Heart left ventricle (tissue), 16 donors: ENCODE measurements at places on chromosomes 12 and 14. TPM values are rescaled to one million over a fixed set of nuclear protein-coding genes. Genes with fewer than 3 reads are reported as not detected.

DNA sequence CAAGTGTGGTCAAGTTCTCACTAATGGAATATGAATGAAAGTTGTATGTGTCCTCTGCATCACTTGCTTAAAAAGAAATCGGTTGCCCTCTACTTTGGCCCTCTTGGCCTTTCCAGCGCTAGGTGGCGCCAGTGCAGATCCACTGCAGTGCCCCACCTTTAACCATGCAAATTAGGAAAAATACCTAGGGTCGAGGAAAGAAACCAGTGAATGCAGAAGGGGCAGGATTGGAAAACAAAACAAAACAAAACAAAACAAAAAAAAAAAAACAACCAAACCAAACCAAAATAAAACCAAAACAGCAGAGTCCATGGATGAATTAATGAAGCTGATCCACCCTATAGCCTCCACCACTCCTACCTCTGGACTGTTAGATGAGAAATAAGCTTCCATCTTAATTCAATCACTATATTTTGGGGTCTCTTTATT is 12.9 kb upstream of the NEMF start:
- H3K4me3 ChIP-seq = no peak overlapping the region
- H3K4me1 ChIP-seq = peaks cover 57% of the 10 kb centered on the region
- H3K27me3 ChIP-seq = no peaks in the 10 kb centered on the region
- peak; percentile 86 for DNase-seq
- no peak overlapping the region for H3K27ac ChIP-seq

GRCh38 chr12:87794854-87795253 is 234.3 kb downstream of the C12orf50 start:
- no peaks in the 10 kb centered on the region for H3K36me3 ChIP-seq
- no peaks in the 10 kb centered on the region for H3K27me3 ChIP-seq
- H3K4me3 ChIP-seq = no peak overlapping the region
- H3K27ac ChIP-seq = no peak overlapping the region

DNA sequence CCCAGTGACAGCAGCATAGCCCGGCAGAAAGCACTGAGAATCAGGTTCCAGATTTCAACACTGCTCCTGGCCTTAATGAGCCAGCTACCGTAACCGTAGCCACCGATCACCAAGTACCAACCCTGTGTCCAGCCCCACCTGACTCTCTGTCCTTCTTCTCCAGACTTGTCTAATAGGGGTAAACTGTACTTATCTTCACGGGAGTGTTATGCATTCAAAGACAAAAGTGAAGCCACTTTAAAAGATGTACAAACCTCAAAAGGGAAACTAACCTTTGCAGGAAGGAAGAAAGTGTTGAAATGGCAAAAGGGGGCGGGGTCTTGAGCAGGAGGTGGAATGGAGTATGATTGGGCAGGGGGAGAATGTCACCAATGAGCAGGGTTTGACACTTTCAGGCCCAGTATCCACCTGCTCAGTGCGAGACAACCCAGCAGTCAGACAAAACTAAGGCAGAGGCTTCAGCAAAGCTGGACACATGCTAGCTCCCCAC is 226.1 kb downstream of the CHST11 start:
- peak overlapping the region; percentile 18 for H3K27ac ChIP-seq
- no peak overlapping the region for H3K4me3 ChIP-seq
- H3K4me1 ChIP-seq = no peaks in the 10 kb centered on the region
- no peaks in the 10 kb centered on the region for H3K27me3 ChIP-seq

DNA sequence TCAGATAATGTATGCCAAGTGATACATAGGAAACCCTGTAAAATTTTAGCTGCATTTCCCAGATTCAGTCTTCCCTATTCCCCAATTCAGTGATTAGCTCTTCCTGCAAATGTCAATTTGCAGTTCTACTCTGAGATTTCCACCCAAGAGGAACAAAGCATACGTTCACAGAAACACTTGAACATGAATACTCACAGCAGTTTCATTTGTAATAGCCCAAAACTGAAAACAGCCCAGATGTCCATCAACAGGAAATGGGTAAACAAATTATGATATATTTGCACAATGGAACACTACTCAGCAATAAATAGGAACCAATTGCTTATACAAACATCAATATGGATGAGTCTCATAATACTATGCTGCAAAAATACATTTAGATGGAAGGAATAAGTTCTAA is 194.2 kb downstream of the GXYLT1 start:
- DNase-seq = no peak
- no peaks in the 10 kb centered on the region for H3K27me3 ChIP-seq
- H3K36me3 ChIP-seq = no peaks in the 10 kb centered on the region

DNA sequence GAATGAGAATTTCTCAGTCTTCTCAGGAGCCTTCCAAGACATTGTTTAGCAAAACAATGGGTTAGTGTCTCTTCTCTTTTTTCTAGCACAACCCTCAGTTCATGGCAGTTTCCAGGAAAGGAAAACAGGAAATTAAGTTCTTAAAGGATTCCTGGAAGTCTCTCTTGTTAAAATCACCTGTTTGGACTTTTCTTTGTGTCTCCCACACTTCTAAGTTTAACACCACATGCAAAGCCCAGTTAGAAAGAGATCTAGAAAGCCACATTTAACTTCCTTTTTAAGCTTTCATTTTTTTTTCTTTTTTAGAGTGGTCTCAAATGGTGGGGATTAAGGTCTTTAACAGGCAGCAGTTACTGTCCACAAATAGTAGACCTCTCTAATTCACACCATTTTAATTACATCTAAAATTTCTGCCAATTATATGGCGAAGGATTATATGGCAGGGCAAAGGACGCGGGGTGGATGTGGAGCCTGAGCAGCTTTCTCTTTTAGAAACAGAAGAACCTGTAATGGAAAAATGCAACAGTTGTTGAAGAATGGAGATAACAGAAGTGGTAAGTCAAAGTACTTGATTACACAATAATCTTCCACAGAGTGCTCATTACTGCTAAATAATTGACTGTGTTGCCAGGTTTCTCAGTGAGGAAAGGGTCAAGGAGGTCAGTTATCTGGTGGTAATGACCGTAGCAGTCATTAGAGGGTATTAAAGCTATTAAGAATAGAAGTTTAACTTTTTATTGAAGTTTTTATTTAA is 298.6 kb downstream of the AKAP6 start:
- H3K27me3 ChIP-seq = no peaks in the 10 kb centered on the region
- no peak overlapping the region for H3K4me3 ChIP-seq
- no peaks in the 10 kb centered on the region for H3K36me3 ChIP-seq
- no peak for DNase-seq
- H3K27ac ChIP-seq = peak overlapping the region; percentile 19

DNA sequence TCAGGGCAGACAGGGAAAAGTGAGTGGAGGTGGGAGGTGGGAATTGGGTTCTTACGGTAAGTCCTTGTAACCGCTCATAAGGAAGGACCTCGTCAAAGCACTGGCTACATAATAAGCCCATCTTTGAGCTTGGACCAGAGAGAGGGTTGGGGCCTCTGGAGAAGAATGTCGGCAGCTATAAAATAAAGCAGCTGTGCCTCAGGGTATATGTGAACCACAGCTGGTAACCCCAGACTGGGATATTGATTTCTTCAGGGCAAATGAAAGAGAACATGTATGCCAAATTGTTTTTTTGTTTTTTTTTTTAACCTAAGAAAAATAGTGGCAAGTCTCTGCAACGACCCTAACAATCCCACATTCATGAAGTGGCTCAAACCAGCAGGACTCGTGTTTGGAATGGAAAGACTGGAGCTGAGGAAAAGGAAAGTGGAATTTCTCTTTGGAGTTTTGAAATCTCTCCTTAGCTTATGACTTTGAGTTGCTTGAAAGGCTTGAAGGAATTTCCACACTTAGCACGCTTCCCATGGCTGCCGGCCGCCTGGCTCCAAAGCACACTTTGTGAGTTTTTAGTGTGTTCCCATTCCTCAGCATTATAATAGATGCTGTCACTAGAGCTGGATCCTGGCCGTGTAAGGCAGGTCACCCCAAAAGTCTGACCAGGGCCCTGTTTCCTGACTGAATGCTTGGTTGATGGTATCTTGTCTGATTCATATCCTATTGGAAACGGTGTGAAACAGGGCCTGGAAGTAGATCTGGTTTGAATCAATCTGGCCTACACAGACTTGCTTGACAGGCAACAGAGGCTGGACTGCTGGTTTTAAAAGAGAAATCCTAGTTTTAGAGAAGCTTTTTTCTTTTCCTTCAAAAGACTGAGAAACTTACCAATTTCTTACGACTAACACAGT is 244.7 kb downstream of the MSRB3 start:
- no peak overlapping the region for H3K27ac ChIP-seq
- H3K4me1 ChIP-seq = no peaks in the 10 kb centered on the region
- H3K36me3 ChIP-seq = no peaks in the 10 kb centered on the region
- H3K4me3 ChIP-seq = no peak overlapping the region
- no peaks in the 10 kb centered on the region for H3K27me3 ChIP-seq

- H3K36me3 ChIP-seq = no peaks in the 10 kb centered on the region
- H3K4me1 ChIP-seq = peaks cover 13% of the 10 kb centered on the region
- DNase-seq = peak; percentile 8
- H3K27me3 ChIP-seq = no peaks in the 10 kb centered on the region
- H3K27ac ChIP-seq = no peak overlapping the region
Observed at GRCh38 chr12:49875115-49875720, 28.5 kb downstream of the FAIM2 start.

- H3K4me3 ChIP-seq = no peak overlapping the region
- no peaks in the 10 kb centered on the region for H3K36me3 ChIP-seq
- no peaks in the 10 kb centered on the region for H3K27me3 ChIP-seq
- no peak for DNase-seq
- no peak overlapping the region for H3K27ac ChIP-seq
- no peaks in the 10 kb centered on the region for H3K4me1 ChIP-seq
Observed at GRCh38 chr12:60834806-60835205, 1239.0 kb downstream of the SLC16A7 start.

GRCh38 chr12:115223322-115223721 is 539.3 kb upstream of the TBX3 start:
- no peak overlapping the region for H3K27ac ChIP-seq
- peaks cover 4% of the 10 kb centered on the region for H3K4me1 ChIP-seq
- no peak for DNase-seq
- no peak overlapping the region for H3K4me3 ChIP-seq
- H3K27me3 ChIP-seq = no peaks in the 10 kb centered on the region

GRCh38 chr12:111227476-111228420 is 141.1 kb downstream of the PHETA1 start:
- H3K4me1 ChIP-seq = no peaks in the 10 kb centered on the region
- H3K27me3 ChIP-seq = peaks cover 20% of the 10 kb centered on the region
- H3K4me3 ChIP-seq = no peak overlapping the region

GRCh38 chr14:87045956-87046355 is 947.0 kb downstream of the GALC start:
- H3K4me1 ChIP-seq = no peaks in the 10 kb centered on the region
- H3K27ac ChIP-seq = no peak overlapping the region
- DNase-seq = no peak

DNA sequence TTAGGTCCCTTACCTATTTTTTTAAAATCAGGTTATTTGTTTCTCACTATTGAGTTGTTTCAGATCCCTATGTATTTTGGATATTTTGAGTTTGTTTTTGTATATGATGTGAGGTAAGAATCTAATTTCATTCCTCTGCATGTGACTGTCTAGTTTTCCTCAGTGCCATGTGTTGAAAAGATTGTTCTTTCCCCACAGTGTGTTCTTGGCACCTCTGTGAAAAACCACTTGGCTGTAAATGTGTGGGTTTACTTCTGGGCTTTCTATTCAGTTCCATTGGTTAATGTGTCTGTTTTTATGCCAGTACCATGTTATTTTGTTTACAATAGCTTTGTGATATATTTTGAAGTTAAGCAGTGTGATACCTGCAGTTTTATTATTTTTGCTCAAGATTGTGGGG is 1516.4 kb downstream of the AACS start:
- no peaks in the 10 kb centered on the region for H3K4me1 ChIP-seq
- no peaks in the 10 kb centered on the region for H3K36me3 ChIP-seq
- no peaks in the 10 kb centered on the region for H3K27me3 ChIP-seq
- no peak overlapping the region for H3K27ac ChIP-seq

DNA sequence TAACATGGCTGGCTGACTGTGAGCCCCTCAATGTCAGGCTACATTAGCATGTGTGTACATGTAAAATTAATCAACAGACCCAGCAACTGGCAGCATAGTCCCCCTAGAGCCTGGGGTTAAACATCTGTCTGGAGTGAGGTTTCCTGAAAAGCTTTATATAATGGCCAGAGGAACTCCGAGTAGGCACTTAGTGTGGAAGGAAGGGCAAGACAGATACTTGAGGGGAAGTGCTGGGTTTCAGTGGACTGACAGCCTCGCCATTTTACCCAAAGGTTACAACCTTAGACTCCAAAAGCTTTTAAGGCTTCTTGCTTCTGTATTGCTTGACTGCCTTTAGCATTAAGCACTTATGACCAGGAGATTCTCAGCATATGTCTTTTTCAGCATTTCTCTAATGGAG is 430.8 kb downstream of the FLRT2 start:
- H3K27me3 ChIP-seq = no peaks in the 10 kb centered on the region
- no peaks in the 10 kb centered on the region for H3K4me1 ChIP-seq
- no peak overlapping the region for H3K27ac ChIP-seq
- DNase-seq = no peak
- H3K4me3 ChIP-seq = no peak overlapping the region
- H3K36me3 ChIP-seq = no peaks in the 10 kb centered on the region

DNA sequence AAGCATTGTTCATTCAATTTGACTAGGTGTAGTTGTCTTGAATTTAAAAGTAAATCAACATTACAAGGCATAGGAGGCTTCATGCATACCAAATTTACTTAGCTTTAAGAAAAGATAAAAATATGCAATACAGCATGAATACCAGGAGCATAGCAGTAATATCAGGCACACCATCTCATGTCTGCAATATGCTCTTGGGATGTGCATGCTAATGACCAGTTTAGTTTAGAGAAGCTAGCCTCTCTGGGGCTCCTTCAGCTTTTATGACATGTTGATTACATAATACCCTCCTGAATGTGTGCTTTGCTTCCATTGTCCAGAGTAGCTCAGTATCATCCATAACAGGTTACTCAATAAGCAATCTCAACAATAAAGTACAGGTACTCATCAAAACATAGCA is 497.2 kb downstream of the FLRT2 start:
- DNase-seq = no peak
- H3K4me3 ChIP-seq = no peak overlapping the region
- H3K27me3 ChIP-seq = no peaks in the 10 kb centered on the region
- no peak overlapping the region for H3K27ac ChIP-seq
- no peaks in the 10 kb centered on the region for H3K4me1 ChIP-seq

Gene HAL
- 0.51 TPM for total RNA-seq

Gene CAPZA3
- not detected for total RNA-seq

Gene IL31
- not detected for total RNA-seq

Gene IL22
- total RNA-seq = not detected

Gene DDX24
- total RNA-seq = 197 TPM

Gene SLC35F4
- total RNA-seq = not detected

Gene WDR89
- 7.6 TPM for total RNA-seq
